ENCODE measurements at places on chromosomes 6 and 20.

GRCh38 chr6:46584586-46584985, 68.0 kb downstream of the CYP39A1 start:
- DNase-seq = no peak

DNA sequence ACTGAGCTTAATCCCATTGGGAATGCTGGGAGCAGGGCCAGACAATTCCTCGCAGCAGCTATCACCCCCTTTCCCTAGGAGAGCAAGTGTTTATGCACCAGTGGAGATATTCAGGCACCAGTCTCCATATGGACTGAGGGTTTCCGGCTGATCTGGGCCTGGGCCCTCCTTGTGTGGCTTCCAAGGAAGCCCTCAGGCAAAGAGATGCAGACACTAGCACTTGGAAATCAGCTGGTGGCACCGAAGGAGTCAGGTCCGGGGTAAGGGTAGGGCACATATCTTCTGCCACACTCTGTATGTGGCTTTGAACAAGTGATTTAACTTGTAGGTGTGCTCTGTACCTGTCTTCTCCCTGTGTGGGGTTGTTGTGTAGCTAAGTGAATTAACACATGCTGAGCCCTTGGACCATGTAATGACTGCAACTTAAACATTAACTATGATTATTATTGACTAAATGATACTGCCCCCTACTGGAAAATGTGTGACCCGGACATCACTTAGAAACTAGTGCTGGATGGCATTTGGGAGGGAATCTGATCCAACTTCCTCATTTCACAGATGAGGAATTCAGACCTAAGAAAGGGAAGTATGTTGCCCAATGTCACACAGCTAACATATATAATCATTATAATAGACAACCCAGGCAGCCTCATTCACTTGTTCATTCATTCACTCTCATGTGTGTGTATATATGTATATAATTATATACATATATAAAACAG, 19.3 kb upstream of the WFDC2 start:
- no peak for DNase-seq

- DNase-seq = no peak
Observed at GRCh38 chr6:111952274-111952673, 79.0 kb upstream of the FYN start.

GRCh38 chr6:157558487-157559200, 177.7 kb downstream of the ZDHHC14 start:
- no peak for DNase-seq

GRCh38 chr6:139862311-139862710, 487.9 kb upstream of the CITED2 start:
- no peak for DNase-seq

DNA sequence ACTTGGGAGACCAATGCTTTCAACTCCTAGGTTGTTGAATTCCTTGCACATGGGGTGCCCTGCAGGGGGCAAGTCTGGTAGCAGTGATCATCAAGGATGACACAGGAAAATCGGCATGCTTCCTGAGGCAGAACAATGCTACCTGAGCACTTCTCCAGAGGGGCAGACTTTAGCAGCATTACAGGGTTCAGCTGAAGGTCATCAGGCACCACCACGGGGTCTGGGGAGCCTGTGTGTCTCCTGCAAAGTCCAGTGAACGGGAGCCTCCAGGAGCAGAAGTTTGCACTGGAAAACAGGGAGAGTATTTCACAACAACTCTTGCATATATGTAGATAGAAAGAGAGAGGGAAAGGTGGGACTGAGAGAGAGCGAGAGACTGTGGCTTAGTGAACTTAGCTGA, 10.2 kb downstream of the VSX1 start:
- no peak for DNase-seq

GRCh38 chr20:56995635-56996075, 270.8 kb downstream of the BMP7 start:
- no peak for DNase-seq

Measured in activated T-helper 2 cell treated with anti-CD3 and anti-CD28 coated beads, Interferon-gamma antibody, Interleukin-2, Interleukin-4, amounts not matched to agents 10 μg/mL and 5 μg/mL and 100 μg/mL, durations not matched to agents 14 hours and 24 hours and 36 hours (primary cell).